ENCODE measurements at places on chromosomes 5 and 9. TPM values are rescaled to one million over a fixed set of nuclear protein-coding genes. Genes with fewer than 3 reads are reported as not detected.

Gene PCDH12
- total RNA-seq, result 2.9 TPM

Gene HAVCR2
- 12.2 TPM for total RNA-seq

Gene IL6ST
- 48.1 TPM for total RNA-seq

DNA sequence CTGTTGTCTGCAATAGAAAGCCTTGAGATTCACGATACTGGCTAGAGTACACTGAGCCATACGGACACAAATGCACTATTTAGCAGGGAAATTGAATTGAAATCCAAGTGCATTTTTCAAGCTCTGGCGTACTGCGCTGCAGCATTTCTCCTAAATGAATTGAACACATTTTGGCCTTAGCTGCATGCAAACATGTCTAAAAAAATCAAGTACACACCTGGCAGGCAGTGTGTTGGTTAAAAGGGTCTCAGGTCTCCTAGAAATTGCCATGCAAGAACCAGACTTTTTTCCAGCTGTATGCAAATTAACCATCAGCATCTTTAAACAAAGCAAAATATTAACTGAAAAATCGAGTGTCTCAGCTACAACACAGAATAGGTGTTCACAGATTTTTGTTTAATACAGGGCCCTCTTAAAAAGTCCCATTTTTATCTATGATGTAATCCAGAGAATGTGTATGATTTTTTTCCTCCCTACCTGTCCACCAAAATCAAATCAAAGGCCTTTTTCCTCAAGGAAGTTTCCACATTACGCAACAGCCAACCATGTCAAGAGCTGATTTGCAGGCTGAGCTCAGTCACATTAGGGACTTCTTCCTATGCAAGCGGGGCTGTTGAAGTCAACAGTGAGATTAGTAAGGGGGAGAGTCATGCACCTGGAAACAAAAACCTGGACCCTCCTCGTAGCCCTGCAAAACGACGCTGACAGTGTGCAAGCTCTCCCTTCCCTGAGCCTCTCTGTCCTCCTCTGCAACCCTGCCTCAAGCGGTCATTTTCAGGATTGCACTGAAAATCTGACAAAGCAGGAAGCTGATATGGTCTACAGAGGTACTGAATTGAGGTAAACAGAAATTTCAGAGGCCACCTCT lies 14.1 kb upstream of the SFXN1 start:
- no peaks in the 10 kb centered on the region for H3K4me1 ChIP-seq
- DNase-seq, result peak; percentile 51
- H3K27me3 ChIP-seq, result no peaks in the 10 kb centered on the region
- H3K36me3 ChIP-seq, result no peaks in the 10 kb centered on the region
- no peak overlapping the region for H3K27ac ChIP-seq
- no peak overlapping the region for H3K4me3 ChIP-seq

DNA sequence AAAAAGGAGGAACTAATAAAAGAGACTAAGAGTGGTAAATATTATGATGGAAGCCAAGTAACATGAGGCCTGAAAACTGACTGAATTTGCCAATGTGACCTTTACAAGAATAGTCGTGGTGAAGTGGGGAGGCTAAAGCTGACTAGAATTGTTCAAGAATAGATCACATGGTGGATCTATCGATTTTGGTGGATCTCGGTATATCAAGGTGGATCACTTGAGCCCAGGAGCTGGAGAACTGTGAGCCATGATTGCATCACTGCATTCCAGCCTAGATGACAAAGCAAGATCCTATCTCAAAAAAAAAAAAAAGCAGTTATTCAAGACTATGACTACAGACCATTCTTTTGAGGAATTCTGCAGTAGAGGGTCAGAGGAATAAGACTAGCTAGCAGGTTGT lies 15.1 kb downstream of the ERMP1 start:
- no peaks in the 10 kb centered on the region for H3K36me3 ChIP-seq
- H3K27ac ChIP-seq, result no peak overlapping the region
- H3K4me1 ChIP-seq, result no peaks in the 10 kb centered on the region
- no peaks in the 10 kb centered on the region for H3K27me3 ChIP-seq

- peak overlapping the region; percentile 29 for H3K27ac ChIP-seq
- H3K4me1 ChIP-seq, result peaks cover 5% of the 10 kb centered on the region
- H3K36me3 ChIP-seq, result no peaks in the 10 kb centered on the region
- no peak overlapping the region for H3K4me3 ChIP-seq
Measured at GRCh38 chr5:160269017-160269416, 39.7 kb downstream of the FABP6 start.

GRCh38 chr9:93288891-93289883 lies 105.2 kb downstream of the WNK2 start:
- H3K4me3 ChIP-seq, result no peak overlapping the region
- DNase-seq, result no peak
- H3K27me3 ChIP-seq, result no peaks in the 10 kb centered on the region
- no peak overlapping the region for H3K27ac ChIP-seq
- H3K36me3 ChIP-seq, result no peaks in the 10 kb centered on the region

- H3K4me3 ChIP-seq, result no peak overlapping the region
- no peaks in the 10 kb centered on the region for H3K36me3 ChIP-seq
- DNase-seq, result no peak
- peaks cover 32% of the 10 kb centered on the region for H3K4me1 ChIP-seq
- H3K27me3 ChIP-seq, result no peaks in the 10 kb centered on the region
Measured at GRCh38 chr5:138874241-138874640, 894 bp downstream of the LRRTM2 start.

DNA sequence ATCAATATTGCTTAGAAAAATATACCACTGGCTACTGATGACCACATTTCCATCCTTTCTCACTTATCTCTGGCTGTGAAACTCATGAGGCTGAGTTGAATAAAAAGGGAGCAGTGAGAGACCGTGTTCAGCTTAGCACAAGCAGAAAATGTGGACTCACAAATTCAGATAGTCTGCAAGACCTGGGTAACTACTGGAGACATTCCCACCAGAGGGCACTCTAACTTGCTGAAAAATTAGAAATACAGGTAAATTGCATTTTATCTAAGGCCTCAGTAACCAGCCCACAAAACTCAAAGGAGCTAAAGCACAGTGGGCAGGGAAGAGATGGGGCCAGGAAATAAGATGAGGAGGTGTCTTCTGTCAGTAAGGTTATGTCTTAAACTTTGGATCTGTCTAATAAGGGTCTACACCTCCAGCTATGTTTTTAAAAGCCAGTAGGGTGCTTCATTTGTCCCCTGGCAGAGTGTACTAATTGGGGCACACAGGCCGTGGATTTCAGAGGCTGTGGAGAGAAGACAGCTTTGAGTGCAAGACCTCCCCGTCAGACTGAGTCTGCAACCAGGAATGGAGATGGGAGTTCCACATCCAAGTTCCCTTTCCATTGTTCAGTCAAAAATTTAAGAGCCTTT lies 8.7 kb upstream of the NDUFB6 start:
- no peaks in the 10 kb centered on the region for H3K36me3 ChIP-seq
- H3K27ac ChIP-seq, result no peak overlapping the region
- DNase-seq, result peak; percentile 31

- H3K4me1 ChIP-seq, result no peaks in the 10 kb centered on the region
- no peaks in the 10 kb centered on the region for H3K27me3 ChIP-seq
- no peak overlapping the region for H3K27ac ChIP-seq
- no peaks in the 10 kb centered on the region for H3K36me3 ChIP-seq
- H3K4me3 ChIP-seq, result no peak overlapping the region
Measured at GRCh38 chr9:117826837-117827236, 122.6 kb downstream of the TLR4 start.

- H3K27me3 ChIP-seq, result peaks cover 7% of the 10 kb centered on the region
- H3K4me1 ChIP-seq, result peaks cover 10% of the 10 kb centered on the region
- no peak for DNase-seq
- H3K36me3 ChIP-seq, result no peaks in the 10 kb centered on the region
Measured at GRCh38 chr5:42912184-42912798, 100.6 kb upstream of the SELENOP start.

- no peak for DNase-seq
- H3K27ac ChIP-seq, result no peak overlapping the region
- H3K4me3 ChIP-seq, result no peak overlapping the region
- H3K36me3 ChIP-seq, result no peaks in the 10 kb centered on the region
- no peaks in the 10 kb centered on the region for H3K27me3 ChIP-seq
- H3K4me1 ChIP-seq, result no peaks in the 10 kb centered on the region
Measured at GRCh38 chr9:15403155-15403554, 19.5 kb upstream of the SNAPC3 start.

DNA sequence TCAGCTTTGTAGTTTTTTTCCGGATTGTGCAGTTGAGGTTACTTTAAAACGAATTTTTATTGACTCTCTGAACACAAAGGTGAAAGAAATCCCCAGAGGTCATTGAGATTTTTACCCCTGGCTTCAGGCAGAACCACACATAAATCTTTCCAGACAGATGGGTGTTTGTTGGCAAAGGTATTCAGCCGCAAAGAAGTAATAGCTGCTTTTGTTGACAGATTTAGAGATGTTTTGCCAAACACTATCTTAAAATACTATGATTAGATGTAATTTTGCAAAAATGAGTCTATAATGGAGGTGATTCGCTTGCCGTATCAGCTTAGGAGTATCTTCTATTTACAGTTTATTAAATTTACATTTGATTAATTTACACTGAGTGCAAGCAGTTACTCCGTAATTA lies 418.3 kb upstream of the CLINT1 start:
- H3K36me3 ChIP-seq, result no peaks in the 10 kb centered on the region
- no peaks in the 10 kb centered on the region for H3K27me3 ChIP-seq
- no peak overlapping the region for H3K27ac ChIP-seq
- DNase-seq, result no peak
- H3K4me1 ChIP-seq, result no peaks in the 10 kb centered on the region

GRCh38 chr5:43233946-43234345 lies 41.9 kb downstream of the NIM1K start:
- no peak for DNase-seq
- H3K27me3 ChIP-seq, result no peaks in the 10 kb centered on the region
- peaks cover 7% of the 10 kb centered on the region for H3K4me1 ChIP-seq
- H3K36me3 ChIP-seq, result no peaks in the 10 kb centered on the region
- no peak overlapping the region for H3K4me3 ChIP-seq

GRCh38 chr5:127848098-127848497 lies 144.9 kb downstream of the CCDC192 start:
- no peak overlapping the region for H3K27ac ChIP-seq
- H3K4me1 ChIP-seq, result no peaks in the 10 kb centered on the region
- H3K27me3 ChIP-seq, result no peaks in the 10 kb centered on the region
- DNase-seq, result no peak
- no peaks in the 10 kb centered on the region for H3K36me3 ChIP-seq

GRCh38 chr5:80665057-80665456 lies 10.3 kb upstream of the DHFR start:
- H3K27me3 ChIP-seq, result no peaks in the 10 kb centered on the region
- DNase-seq, result no peak
- no peak overlapping the region for H3K27ac ChIP-seq
- H3K4me3 ChIP-seq, result no peak overlapping the region

DNA sequence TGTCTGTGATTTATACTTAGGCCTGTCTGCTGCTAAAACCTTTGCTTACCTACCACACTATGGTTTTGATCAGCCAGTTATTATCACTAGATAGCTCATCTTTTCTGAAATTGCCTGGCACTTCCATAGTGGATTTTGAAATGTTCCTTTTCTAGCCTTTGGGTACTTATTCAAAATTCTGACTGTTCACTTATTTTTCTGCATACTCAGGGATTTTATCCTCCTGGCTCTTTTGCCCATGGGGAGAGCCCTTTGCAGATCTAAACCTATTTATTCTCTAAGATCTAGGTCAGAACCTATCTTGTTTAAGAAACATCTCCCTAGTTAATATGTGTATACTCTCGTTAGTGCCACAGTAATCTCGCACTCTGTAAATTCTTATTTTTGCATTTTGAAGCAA lies 103.5 kb upstream of the C9orf72 start:
- H3K4me1 ChIP-seq, result no peaks in the 10 kb centered on the region
- no peak overlapping the region for H3K27ac ChIP-seq
- H3K27me3 ChIP-seq, result no peaks in the 10 kb centered on the region

DNA sequence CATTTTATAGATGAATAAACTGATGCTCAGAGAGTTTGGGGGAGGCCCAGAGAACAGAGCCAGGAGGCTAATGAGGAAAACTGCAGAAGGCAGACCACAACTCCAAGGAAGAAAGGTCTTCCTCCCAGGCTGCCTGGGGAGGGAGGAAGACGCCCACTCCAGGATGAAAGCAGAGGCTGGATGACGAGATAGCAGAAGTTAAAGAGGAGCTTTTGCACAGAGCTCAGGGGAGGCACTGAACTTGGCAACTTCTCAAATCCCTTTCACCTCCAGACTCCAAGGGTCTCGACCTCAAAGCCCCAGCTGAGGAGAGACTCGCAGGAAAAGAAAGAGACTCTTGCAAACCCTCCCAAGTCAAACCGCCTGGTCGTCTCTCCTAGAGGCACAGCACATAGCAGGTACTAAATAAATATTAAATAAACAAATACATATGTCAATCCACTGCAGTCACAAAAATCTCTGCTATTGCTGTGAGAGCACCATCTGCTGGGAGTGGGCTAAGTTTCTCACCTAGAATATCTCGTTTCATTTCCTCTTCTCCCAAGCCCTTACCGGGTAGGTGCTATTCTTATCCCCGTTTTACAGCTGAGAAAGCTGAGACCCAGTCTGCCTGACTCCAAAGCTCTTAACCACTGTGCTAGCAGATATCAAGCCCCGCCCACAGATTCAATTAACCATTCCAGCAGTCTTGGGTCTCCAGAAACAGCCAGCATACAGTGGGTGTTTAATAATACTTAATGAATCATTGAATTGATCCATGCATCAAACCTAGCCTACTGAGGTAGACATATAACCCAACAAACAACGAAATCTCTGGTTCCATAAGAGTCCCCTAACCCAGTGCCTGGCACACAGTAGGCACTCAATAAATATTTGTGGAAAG lies 97.8 kb upstream of the HAND1 start:
- H3K4me1 ChIP-seq, result no peaks in the 10 kb centered on the region
- no peaks in the 10 kb centered on the region for H3K36me3 ChIP-seq
- H3K27ac ChIP-seq, result no peak overlapping the region
- no peak for DNase-seq

DNA sequence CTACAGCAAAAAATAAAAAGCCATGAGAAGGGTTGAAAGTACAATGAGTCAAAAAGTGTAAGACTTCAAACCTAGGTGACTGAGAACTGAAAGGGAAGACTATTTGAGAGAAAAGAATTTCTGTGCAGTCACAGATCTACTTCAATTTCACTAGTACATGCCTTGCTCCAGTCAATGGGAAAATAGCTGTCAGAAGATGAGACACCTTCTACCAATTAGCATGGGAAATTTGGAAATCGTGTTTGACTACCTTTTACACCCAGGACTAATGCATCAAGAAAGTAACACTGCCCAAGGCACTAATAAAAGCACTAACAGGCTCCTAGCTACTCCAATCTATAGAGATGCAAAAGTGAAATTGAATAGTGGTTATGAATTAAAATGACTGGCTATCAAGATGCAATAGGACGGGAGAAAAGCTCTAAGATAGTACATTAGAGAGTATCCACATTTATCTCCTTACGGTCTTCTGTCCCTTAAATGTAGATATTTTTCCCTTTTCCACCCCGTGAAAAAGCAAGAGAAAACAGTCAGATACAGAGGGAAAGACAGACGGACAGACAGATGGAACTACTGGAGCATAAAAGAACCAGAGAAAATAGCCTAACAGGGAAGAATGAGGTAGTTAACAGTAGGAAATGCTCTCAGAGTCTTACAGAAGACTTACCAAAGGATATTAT lies 15.2 kb downstream of the ERP44 start:
- H3K36me3 ChIP-seq, result no peaks in the 10 kb centered on the region
- no peak overlapping the region for H3K4me3 ChIP-seq
- no peak overlapping the region for H3K27ac ChIP-seq
- no peak for DNase-seq
- H3K4me1 ChIP-seq, result peaks cover 18% of the 10 kb centered on the region

All from body of pancreas (tissue), 4 donors.